ENCODE measurements at places on chromosomes 4 and X.

DNA sequence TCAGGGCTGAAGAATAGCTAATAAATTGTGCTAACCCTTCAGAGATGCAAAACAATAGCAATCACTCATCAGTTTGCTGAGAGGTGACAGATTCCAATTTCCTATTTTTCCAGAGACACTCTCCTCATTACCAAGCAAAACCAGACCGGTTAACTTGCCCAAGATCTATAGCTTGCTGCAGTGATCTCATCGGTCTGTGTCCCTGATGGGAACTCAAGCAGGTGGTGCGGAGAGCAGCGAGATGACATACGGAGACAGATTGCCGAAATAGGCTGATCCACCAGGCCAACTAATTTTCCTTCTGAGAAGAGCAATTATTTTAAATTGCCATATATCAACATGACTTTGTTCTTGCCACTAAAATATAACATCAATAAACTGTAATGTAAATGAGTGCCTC, 10.5 kb upstream of the DCHS2 start:
- DNase-seq = no peak

GRCh38 chr4:110208419-110208818, 10.0 kb upstream of the ELOVL6 start:
- no peak for DNase-seq

- DNase-seq = no peak
Observed at GRCh38 chr4:151887816-151888180, 127.0 kb upstream of the GATB start.

GRCh38 chr4:39357002-39357401, 9.2 kb downstream of the RFC1 start:
- DNase-seq = no peak
